ENCODE measurements at places on chromosomes 11 and 22.

GRCh38 chr22:43289531-43289963, 53.6 kb downstream of the SCUBE1 start:
- DNase-seq, result no peak

DNA sequence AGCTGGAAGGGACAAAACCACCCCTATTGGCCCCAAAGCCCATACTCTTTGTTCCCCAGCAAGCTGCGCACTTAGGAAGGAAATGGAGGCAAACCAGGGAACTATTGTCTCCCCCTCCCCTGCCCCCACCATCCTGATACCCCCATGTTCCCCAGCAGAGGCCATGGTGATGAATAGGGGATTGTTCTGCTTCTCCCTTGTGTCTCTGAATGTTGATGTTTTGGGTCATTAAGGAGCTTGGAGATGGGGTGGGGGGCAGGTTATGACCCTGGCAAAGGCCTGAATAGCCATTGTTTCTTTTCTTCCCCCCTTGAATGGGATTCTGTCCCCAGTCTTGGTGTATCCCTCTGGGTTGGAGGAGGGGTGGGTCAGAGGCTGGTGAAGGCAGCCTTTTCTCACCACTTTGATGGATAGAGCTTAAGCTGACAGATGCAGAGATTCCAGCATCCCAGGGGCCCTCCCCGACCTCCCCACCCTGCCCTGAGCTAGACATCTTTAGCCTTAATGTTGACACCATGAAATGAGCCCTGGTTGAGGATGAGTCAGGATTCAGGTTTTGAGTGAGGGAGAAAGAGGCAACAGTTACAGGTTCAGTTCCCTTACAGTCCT, 8.3 kb downstream of the DTX4 start:
- DNase-seq, result no peak

DNA sequence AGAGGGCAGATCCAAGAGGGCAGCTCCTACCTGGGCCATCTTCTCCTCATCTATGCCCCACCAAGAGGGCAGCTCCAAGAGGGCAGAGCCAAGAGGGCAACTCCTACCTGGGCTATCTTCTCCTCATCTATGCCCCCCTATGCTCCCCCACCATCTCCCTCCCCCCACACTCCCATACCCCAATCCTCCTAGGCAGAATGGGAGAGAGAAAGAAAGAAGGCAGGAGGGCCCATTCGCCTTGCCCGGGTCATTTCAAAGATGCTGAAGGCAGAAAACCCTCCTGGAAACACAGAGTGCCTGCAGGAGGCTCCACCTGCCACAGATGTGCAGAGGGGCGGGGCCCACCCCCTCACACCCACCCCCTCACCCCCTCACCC, 78.5 kb downstream of the BUD13 start:
- no peak for DNase-seq

GRCh38 chr22:49094858-49095257, 732.8 kb downstream of the BRD1 start:
- DNase-seq, result no peak

GRCh38 chr22:27073601-27074425, 416.4 kb downstream of the MIAT start:
- no peak for DNase-seq

GRCh38 chr11:102328748-102329147, 11.5 kb downstream of the BIRC3 start:
- no peak for DNase-seq

DNA sequence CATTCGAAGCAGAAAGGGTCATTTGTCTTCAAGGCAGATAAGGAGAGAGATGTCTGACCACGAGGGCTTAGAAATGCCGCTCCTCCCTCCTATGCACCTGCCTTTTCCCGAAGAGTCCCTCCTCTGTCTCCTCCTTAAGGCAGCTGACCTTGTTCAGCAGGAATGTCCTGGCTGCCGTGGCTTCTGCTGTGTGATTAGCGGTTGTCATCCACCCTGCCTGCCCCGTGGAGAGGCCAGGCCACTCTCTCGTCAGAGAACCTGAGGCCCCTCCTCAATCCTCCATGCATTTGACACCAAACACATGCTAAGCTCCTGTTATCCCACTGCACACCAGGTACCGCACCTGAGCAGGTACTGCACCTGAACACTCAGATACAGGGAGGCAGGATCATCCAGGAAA, 834.6 kb downstream of the TBC1D22A start:
- no peak for DNase-seq

DNA sequence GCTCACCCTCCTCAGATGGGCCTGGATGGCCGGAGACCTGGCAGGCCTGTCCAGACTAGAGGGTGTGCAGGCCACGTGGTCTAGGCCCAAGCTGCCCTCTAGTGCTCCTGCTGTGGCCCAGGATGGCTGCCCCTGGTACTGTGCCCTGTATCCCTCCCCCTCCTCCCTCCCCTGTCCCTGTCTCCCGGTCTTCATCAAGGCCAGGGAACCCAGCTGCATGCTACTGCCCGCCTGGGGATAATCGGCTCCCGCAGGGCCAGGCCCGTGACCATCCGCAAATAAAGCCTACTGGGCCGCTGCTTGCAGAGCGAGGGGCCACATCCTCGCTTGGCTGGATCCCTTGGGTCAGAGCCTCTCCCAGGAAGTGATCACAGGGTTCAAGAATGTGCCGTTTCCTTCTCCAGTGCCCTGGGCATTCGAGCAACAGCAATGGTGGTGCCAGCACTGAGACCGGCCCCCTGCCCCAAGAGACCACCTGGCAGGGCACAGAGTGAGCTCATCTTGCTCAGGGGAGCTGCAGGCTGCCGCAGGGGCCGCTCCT, 51.1 kb downstream of the WNT7B start:
- DNase-seq, result no peak

DNA sequence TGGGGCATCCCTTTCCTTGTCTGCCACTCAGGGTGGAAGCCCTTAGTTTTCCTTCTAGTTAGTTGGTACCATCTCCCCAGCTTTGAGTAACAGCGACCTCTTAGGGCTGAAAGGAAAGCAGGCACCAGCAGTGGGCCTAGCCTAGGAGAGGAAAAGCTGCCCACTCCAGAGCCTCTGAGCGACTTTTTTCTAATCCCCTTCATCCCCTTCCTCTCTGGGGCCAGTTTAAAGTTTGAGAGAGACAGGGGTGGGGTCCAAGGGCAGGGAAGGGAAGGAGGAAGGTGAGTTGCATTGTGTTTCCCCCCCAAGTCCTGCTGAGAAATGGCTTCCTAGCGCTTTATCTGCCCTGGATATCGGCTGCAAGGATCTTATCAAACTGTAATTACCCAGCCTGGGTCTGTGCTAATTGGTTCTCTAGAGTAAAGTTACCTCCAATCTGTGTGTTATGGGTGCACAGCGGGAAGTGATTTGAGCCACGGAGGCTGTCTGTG, 573.9 kb upstream of the CADM1 start:
- DNase-seq, result no peak

GRCh38 chr22:27420817-27421361, 380.7 kb downstream of the MN1 start:
- DNase-seq, result peak; percentile 91

DNA sequence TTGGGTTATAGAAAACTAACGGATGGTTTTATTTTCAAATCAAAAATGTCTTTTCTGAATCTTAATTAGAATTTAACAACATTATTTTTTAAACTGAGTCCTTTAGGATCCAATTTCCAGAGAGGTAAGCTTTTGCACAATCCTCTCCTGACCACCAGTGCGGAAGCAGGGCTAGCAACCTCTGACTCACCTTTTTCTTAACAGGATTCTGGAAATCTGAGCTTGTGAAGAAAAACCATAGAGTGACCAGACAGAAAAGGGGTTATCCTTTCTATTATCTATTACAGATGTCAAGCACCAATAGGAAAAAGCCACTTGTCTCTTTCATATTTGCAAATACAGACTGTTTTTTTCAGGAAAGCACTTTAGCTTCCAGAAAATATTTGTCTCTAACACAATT, 25.3 kb downstream of the ALG9 start:
- DNase-seq, result no peak

- DNase-seq, result no peak
Measured at GRCh38 chr11:61855939-61856680, 28.0 kb downstream of the FADS2 start.

DNA sequence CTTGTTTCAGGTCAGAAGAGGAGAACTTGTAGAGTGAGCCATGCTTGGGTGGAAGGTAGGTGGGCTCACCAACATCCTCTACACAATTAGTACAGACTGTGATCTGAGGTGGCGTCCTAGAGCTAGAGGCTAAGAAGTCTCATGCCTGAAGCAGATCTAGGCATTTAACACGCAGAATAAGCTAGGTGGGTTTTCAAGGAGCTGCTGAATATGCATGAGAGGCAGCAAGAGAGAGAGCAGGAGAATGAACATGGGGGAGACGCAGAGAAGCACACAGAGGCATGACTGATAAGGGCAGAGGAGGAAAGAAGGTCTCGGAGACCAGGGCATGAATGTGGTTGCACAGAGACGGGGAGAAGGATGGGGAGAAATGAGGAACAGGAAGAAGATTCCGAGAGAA, 36.8 kb upstream of the JAM3 start:
- no peak for DNase-seq

GRCh38 chr11:14212986-14213385, 146.0 kb downstream of the RRAS2 start:
- no peak for DNase-seq

DNA sequence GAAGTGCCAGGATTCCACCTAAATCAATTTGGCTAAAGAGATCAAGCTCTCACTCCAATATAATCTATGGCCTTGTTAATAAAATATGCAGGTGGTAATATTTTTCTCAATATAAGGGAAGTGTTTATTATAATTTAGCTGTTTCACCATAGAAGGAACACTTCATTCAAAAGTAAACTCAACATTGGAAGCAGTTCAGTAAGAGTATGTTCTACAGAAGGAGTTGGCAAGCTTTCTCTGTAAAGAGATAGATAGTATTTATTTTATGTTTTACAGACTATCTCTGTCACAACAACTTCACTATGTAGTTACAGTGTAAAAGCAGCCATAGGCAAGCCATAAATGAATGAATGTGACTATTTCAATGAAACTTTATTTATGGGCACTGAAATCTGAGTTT, 313.6 kb upstream of the ANO3 start:
- DNase-seq, result no peak

GRCh38 chr11:27487706-27488105, 15.1 kb upstream of the LGR4 start:
- no peak for DNase-seq

- no peak for DNase-seq
Measured at GRCh38 chr11:124754309-124754708, 2.3 kb upstream of the VSIG2 start.

All from left forelimb (tissue), 1 donor.